GM13976 (cell line): ENCODE measurements at places on chromosomes 5 and 9.

GRCh38 chr5:155004138-155004744 is 9.3 kb upstream of the KIF4B start:
- no peak for DNase-seq

DNA sequence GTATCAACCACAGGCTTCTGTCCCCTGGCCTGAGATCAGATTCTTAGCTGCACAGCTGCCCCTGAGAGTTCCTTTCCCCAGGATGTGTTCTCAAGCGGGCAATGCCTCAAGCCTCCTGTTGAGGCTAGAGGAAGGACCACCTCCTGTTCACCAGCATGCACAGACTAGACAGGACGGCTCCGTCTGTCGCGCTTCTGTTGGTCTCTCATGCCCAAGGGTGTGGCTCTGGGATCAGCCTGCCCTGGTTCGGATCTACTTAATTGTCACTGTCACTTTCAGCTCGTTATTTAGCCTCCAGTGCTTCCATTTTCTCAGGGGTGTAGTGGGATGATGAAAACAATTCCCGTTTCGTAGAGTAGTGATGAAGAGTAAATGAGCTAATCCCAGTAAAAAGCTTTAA is 103.1 kb downstream of the KCNIP1 start:
- DNase-seq: no peak

- DNase-seq: no peak
Measured at GRCh38 chr5:1543398-1544293, 19.9 kb upstream of the LPCAT1 start.

DNA sequence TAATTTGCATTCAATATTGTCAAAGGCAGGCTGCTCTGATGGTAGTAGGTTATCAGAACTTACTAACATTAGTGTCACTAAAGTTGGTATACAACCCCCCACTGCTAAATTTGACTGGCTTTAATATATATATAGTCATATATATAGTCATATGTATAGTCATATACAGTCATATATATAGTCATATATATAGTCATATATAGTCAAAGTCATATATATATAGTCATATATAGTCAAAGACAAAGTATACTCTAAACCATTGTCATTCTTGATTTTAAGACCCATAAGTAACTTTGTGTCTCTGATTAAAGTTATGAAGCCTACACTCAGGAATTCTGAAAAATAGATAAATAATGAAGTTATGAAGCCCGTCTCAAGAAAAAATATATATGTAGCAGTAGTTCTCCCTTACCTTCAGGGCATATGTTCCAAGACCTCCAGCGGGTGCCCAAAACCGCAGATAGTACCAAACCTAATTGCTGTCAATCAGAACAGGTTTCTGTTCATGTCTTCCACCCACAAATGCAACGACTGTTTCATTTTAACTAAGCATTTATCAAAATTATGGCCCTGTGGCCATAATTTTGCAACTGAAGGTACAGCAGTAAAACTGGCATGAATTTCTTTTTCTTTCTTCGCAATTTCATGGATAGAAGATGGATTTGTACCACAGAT is 40.1 kb downstream of the TRPM6 start:
- DNase-seq: no peak

DNA sequence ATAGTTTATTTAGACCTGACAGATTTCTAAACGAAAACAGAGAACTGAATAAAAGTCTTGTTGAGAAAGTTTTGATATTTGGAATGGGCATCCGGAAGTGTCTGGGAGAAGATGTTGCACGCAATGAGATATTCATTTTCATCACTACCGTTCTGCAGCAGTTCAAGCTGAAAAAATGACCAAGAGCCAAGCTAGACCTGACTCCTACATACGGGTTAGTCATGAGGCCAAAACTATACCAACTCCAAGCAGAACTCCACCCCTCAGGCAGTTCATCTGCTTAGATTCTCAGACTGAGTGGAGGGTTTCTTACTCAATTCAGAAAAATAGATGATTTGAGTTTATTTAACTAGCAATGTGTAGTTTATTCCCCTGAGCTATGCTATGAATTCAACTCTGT is 95.4 kb upstream of the ANXA1 start:
- no peak for DNase-seq

- DNase-seq: no peak
Measured at GRCh38 chr9:134395737-134396257, 69.5 kb downstream of the RXRA start.

DNA sequence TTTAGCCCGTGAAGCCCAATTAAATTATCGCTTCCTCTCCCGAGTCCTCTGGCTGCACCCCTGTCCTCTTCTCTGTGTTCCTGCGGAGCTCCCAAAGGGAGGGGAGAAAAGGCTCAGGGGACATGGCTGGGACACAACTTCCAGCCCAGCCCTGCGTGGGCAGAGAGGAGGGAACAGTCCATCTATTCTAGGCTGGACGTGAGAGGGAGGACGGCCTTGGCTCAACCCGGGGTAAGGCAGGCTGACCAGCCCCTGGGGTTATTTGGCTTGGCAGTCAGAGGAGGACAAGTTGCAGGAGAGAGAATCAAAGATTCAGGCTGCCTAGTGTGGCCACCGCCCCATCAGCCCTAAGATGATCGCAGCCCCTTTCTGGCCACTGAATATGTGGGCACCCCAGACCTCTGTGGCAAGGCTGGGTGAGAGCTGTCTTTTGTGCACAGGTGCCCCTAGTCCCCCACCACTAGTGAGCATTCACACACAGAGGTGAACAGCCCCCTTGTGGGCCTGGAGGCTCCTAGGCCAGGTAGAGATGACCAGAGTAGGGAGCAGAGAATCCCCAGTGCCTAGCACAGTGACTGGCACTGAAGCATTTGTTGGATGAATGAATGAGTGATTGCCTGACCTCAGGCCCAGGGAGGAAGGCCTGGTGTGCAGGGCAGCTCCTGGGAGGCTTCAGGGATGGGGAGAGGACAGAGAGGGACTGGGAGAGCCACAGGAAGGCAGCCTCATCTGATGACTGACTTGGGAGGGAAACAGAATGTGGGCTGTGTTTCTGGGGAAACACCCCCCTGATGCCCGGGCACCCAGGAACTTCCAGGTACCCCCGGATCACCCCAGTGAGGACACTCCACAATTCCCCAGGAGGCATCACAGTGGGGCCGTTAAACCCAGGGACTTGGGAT is 133.9 kb downstream of the C9orf50 start:
- no peak for DNase-seq

- no peak for DNase-seq
Measured at GRCh38 chr5:84249918-84250630, 134.6 kb downstream of the EDIL3 start.

GRCh38 chr5:102922111-102922720 is 167.1 kb downstream of the PAM start:
- no peak for DNase-seq

DNA sequence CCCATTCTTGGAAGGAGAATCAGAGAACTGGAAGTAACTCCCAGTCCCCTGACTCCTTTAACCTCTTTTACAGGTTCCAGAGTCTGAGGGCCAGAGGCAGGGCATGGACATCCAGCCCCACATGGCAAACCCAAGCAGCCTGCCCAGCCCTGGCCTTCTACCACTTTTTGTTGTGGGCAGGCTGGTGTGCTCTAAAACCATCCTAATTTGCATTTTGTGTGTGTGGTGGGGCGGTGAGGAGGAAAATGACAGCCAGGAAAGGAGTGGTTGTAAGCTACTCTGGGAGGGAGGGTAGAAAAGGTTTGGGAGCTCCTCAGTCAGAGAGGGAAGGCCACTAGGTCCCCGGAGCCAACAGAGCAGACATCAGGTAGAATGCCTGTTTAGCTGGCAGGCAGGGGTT is 90.6 kb downstream of the PSD2 start:
- DNase-seq: no peak

- no peak for DNase-seq
Measured at GRCh38 chr9:94554078-94554438, 825 bp upstream of the PCAT7 start.

GRCh38 chr9:14221558-14221957 is 92.4 kb downstream of the NFIB start:
- no peak for DNase-seq

- DNase-seq: no peak
Measured at GRCh38 chr9:13127131-13127530, 152.4 kb downstream of the MPDZ start.

DNA sequence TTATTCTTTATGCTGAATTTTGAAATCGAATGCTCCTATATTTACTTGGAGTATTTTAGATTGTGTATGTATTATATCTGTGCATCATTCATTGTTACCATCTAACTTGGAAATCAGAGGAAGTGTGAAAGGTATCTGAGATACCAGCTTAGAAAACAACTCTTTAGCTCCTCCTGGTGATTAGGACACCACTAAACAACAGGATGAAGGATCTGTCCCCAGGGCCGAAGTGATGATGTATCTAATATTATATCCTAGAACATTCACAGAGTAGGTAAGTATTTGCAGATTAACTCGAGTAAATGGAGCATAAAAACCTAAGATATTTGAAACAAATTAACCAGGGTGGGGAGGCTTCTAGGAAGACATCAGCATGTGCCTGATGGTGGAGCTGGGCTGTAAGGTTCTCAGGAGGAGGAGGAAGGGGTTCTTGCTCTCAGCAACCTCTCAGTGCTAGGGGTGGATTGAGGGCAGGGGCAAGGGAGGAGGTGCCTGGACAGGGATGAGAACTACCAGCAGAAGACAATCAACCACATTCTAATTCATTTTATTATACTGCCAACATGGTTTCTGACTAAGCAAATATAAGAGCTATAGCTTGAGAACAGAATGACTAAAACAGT is 2.6 kb upstream of the NFIL3 start:
- peak; percentile 62 for DNase-seq

- DNase-seq: no peak
Measured at GRCh38 chr5:134092875-134093274, 21.6 kb upstream of the TCF7 start.

DNA sequence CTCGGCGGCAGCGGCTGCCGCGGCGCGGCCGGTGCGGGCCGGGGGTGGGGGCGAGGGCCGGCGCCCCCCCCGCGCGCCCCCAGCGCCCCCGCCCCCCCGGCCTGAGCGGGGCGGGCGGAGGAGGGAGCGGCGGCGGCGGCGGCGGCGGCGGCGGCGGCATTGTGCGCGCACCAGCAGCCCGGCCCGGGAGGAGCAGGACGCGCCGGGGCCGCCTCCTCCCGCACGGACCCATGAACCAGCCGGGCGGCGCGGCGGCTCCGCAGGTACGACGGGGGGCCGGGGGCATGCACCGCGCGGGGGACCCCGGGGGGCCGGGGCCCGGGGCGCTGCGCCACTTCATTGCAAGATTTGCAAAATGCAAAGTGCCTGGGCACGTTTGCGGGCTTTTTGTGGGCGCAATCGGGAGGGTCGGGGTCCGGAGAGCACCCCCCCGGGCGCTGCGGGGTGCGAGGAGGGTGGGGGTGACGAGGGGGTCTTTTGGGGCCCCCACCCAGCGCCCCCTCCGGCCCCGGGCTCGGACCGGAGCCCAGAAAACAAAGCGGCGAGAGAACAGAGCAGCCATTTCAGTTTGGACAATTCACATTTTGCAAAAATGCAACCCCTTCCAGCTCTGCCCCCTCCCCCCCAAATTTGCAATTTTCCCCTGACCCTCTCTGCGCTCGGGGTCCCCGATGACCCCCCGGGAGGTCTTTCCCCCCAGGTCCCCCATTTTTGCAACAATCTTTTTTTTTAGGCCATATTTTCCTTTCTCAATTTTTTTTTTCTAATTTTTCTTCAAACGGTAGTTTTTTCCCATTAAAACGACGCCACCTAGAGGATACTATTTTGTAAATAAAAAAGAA is at the start of gene ZNF618:
Gene ZNF618, plus strand, starts transcription at position 159 of the 842 bp plus-strand sequence. Its CDS starts 72 bp downstream, at position 231.
- DNase-seq: peak; percentile 70

DNA sequence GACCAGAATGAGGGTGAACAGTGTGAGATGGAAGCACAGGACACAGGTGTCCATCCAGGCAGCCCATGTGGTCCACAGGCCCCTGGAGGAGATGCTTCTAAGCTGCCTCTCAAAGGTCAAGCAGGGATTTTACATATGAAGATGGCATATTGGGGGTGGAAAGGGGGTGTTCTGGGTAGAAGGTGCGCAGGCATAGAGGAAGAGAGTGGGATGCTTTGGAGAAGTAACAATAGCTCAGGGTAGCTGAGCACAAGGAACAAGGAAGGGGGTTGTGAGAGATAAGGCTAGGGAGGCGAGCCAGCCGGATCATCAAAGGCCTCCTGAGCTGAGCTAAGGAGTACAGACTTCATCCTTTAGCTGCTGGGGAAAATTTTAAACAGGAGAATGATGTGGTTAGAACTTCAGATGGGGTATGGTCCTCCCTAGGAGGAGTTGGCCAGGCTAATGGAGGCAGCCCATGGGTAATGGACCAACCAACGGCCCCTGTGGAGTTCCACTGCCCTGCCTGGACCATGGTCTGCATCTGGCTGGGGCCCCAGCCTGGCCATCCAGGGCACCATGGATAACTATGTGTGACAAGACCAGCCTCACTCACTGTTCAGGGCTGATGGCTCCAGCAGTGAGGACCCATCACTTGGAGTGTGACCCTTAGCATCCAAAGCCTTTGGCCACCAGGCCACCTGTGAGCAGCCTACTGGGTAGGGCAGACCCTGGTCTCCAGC is 86.8 kb upstream of the TBC1D2 start:
- DNase-seq: no peak

DNA sequence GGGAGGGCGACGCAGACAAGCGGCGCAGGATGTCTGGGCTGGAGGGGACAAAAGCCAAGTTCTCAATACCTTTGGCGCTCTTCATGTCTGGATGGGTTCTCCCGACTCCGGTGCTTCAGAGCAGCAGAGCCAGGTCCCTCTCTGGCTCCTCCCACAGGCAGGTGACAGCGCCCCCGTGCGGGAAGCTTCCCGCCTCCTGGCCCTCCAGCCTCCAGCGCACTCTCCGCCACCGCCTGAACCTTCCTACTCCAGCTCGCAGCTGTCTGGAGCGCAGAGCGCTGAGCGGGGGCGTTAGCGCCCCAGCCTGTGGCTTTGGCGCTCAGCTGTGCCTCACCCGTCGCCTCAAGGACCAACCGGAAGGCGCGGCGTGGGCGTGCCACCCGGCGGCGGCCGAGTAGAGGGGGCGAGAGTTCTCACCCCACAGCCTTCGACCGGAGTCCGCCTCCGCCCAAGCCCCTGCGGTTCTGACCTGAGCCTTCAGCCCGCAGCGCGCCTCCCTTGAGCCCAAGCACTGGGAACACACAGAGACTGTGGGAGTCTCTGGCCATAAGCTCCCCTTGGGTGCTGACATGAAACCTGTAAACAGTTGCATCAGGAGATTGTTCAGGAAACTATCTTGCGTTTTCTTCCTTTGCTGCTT is at the start of gene SLCO4C1:
Gene SLCO4C1, minus strand, starts transcription at position 107 of the 640 bp plus-strand sequence. Its CDS starts 22 bp downstream, at position 85.
- peak; percentile 85 for DNase-seq

- no peak for DNase-seq
Measured at GRCh38 chr5:76701298-76701697, 14.6 kb upstream of the F2R start.

GRCh38 chr5:97624886-97625285 is 441.8 kb upstream of the RIOK2 start:
- no peak for DNase-seq

- no peak for DNase-seq
Measured at GRCh38 chr9:116378873-116379272, 225.3 kb downstream of the PAPPA start.

- DNase-seq: no peak
Measured at GRCh38 chr5:82821846-82822633, 255.2 kb downstream of the TMEM167A start.

- no peak for DNase-seq
Measured at GRCh38 chr9:117796681-117797080, 92.5 kb downstream of the TLR4 start.

- peak; percentile 23 for DNase-seq
Measured at GRCh38 chr5:135437422-135437795, 9.7 kb downstream of the DCANP1 start.

GRCh38 chr5:151628112-151628823 is 37.1 kb upstream of the FAT2 start:
- DNase-seq: no peak

- no peak for DNase-seq
Measured at GRCh38 chr5:54611290-54611951, 93.9 kb downstream of the SNX18 start.

GRCh38 chr5:131773805-131774204 is 23.0 kb downstream of the FNIP1 start:
- DNase-seq: no peak
